Vagina (tissue), 2 donors: ENCODE measurements at places on chromosomes 16 and 17.

DNA sequence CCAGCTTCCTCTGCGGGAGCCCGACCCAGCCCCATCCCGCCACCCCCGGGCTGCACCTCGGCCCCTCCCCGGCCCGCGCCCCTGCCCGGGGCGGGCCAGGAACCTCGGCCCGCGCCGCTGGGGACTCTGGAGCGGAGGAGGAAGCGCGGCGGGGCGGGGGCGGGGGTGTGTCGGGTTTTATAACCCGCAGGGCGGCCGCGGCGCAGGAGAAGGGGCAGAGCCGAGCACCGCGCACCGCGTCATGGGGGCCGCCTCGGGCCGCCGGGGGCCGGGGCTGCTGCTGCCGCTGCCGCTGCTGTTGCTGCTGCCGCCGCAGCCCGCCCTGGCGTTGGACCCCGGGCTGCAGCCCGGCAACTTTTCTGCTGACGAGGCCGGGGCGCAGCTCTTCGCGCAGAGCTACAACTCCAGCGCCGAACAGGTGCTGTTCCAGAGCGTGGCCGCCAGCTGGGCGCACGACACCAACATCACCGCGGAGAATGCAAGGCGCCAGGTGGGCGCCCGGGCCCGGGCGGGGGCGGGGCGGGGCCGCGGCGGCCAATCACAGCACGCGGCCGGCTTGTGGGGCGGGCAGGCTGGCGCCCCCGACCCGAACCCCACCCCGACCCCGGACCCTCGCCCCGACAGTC, at the start of gene ACE:
Gene ACE (plus strand): TSS at position 208 of the 626 bp plus-strand sequence. CDS start 34 bp downstream, at position 242.
- no peak for DNase-seq

- DNase-seq, result no peak
Observed at GRCh38 chr17:56257075-56257474, 103.8 kb downstream of the ANKFN1 start.

DNA sequence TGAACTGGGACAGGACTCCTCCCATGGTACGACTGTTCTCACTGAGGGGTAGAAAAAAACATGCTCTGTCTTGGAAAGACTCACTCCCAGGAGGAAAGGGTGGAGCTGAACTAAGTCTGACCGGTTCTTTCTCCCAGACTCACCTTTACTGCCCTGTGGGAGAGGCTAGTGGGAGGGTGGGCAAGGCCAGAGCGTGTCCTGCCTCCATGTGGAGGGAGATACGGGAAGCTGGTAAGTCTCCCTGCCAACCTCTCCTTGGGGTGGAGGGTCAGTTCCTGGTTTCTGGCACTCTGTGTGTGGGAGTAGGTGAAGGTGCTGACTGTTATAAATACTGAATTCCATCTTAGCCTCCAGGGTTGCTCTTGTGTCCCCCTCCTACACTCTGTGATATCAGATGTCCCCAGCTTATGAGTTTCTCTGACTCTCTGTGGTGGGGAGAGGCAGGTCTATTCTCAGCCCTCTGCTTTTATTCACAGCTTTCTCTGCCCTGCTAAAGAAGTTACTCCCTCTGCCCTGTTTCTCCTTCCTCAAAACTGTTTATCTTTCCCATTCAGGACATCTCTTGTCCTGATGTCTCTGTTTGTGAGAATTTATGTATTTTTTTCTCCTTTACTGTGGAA, 26.9 kb upstream of the FAM20A start:
- no peak for DNase-seq

DNA sequence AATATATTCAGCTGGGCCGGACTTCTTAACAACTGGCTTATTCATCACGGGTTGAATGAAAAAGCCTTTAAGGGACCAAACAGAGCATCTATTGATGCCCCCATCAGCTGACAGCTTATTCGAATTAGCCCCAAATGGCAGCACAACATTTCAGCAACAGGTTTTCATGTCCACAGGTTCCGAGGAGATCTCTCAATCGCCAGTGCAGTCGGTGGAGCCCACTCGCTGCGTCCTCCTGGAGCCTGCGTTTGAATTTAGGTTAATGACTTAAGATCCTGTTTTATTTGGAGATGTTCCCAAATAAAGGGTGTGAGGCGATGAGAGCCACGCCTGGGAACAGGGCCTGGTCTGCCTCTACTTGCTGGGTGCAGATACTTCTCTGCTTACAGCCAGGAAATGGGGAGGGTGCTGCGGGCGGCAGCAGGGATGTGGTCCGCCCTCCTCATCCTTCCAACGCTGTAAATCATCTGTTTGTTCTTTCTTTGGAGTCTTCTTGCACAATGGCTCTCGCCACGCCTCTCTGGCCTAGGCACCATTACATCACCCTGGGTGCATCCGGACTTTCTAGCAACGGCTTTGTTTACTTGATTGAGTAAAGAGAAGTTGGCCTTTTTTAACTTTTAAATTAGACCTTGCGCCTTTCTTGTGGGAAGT, 22.6 kb downstream of the NDE1 start:
- DNase-seq, result no peak

- no peak for DNase-seq
Observed at GRCh38 chr16:71986131-71986530, 14.1 kb downstream of the PKD1L3 start.

DNA sequence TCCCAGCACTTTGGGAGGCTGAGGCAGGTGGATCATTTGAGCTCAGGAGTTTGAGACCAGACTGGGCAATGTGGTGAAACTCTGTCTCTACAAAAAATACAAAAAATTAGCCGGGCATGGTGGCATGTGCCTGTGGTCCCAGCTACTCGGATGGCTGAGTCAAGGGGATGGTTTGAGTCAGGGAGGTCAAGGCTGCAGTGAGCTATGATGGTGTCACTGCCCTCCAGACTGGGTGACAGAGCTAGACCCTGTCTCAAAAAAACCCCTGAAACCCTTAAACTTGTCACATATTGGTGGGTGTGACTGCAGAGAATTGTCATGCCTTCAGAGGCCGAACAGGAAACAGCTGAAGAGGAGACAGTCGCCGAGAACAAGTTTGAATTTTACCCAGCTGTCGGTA, 13.4 kb downstream of the RPTOR start:
- no peak for DNase-seq

DNA sequence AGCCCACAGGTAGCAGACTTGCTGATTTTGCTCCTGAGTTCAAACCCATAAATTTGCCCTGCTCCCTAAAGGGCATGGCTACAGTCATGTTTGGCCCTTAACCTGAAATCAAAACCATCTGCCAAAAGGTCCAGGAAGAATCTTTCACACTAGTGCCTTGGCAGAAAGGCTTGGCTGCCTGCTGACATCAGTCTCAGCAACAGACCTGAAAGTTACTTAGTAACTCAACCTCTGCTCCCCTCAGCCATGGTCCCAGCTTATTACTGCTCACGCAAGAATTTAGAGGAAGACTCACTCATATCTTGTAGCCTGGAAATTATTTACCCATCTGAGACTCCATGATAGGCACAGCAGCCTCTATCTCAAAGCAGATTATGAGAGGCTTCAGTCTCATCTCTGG, 98.0 kb upstream of the KIF2B start:
- no peak for DNase-seq

DNA sequence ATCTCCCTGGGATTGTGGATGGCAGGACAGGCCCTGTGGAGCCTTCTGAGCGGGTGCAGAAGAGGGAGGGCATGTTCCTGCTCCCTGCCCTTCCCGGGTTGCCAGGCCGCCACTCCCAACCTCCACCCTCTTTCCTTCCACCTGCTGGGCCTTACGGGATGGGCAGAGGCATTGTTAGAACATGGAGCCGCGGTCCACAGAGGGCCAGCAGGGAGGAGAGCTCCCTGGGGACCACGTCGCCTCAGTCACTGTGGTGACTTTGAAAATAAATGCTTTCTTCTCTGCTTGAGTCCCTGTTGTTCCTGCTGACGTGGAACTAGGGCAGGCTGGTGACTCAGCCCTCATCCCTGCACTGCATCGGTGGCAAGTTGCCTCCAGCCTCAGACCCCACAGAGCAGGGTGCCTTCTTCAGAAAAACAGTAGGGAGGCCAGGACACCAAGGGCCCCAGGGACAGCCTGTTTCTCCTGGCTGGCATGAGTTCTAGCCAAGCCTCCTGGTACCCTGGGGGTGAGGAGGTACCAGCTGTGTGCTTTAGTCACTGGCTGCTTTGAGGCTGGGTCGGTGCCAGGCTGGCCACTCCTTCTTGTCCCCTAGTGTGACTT, 224.9 kb downstream of the SEC14L1 start:
- DNase-seq, result no peak

GRCh38 chr16:51818342-51818944, 667.4 kb upstream of the SALL1 start:
- DNase-seq, result no peak

- no peak for DNase-seq
Observed at GRCh38 chr17:76826330-76827068, 41.7 kb upstream of the MGAT5B start.

GRCh38 chr17:17730250-17730935, 49.1 kb downstream of the RAI1 start:
- DNase-seq, result no peak

GRCh38 chr16:5466551-5466950, 369.0 kb upstream of the EEF2KMT start:
- no peak for DNase-seq

- DNase-seq, result no peak
Observed at GRCh38 chr16:3158026-3158509, 23.2 kb downstream of the ZNF213 start.

- DNase-seq, result no peak
Observed at GRCh38 chr16:57976331-57976796, 5.4 kb upstream of the CNGB1 start.

- no peak for DNase-seq
Observed at GRCh38 chr16:48963306-48963705, 318.3 kb downstream of the CBLN1 start.

- DNase-seq, result no peak
Observed at GRCh38 chr16:84209989-84210388, 19.0 kb downstream of the ADAD2 start.

DNA sequence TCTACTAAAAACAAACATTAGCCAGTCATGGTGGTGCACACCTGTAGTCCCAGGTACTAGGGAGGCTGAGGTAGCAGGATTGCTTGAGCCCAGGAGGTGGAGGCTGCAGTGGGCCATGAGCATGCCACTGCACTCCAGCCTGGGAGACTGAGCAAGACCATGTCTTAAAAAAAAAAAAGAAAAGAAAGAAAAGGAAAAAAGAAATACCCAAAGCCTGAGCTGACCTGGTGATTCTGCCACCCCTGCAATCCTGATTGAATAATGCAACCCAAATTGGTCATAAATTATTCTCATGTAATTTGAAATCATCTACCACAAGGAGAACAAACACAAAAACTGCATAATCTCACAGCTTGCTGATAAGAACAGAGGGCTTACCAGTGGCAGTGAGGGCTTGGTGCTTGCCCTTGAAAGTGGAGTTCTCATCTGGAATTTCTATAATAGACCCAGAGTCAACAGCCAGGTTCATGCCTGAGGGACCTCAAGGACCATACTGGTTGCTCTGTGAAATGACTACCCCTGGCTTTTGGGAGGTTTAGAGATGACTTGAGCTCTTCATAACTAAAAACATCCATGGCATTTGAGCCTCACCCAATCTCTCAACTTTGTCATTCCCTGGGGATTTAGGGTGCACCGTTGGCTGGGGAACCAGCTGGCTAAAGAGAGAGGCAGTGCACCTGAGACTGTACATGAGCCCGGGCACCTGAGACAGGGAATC, 35.4 kb upstream of the TMC5 start:
- no peak for DNase-seq

GRCh38 chr16:83300326-83300725, 507.5 kb upstream of the HSBP1 start:
- DNase-seq, result no peak

GRCh38 chr17:2082003-2082781, 27.3 kb downstream of the HIC1 start:
- no peak for DNase-seq

DNA sequence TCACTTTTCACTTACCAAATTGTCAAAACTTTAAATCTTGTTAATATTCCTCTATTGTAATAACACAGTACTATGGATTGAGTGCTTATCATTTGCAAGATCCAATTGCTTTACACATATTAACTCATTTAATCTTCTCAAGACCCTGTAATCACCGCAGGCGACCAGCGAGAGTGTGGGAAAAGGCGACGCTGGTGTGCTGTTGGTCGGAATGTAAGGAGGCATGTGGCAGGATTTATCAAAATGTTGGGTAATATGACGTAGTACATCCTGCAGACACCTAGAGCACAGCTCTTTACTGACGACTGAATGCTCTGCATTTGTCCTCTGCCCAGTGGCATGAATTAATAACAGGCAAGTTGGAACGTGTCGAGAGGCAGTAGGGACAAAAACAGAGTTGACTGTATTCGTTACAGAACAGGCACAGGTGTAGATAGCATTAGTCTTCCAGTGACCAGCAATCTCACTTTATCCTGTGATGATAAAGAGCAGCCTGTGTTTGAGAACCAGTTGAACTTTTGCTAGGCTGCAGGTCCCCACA, 80.3 kb downstream of the TNRC6C start:
- no peak for DNase-seq

DNA sequence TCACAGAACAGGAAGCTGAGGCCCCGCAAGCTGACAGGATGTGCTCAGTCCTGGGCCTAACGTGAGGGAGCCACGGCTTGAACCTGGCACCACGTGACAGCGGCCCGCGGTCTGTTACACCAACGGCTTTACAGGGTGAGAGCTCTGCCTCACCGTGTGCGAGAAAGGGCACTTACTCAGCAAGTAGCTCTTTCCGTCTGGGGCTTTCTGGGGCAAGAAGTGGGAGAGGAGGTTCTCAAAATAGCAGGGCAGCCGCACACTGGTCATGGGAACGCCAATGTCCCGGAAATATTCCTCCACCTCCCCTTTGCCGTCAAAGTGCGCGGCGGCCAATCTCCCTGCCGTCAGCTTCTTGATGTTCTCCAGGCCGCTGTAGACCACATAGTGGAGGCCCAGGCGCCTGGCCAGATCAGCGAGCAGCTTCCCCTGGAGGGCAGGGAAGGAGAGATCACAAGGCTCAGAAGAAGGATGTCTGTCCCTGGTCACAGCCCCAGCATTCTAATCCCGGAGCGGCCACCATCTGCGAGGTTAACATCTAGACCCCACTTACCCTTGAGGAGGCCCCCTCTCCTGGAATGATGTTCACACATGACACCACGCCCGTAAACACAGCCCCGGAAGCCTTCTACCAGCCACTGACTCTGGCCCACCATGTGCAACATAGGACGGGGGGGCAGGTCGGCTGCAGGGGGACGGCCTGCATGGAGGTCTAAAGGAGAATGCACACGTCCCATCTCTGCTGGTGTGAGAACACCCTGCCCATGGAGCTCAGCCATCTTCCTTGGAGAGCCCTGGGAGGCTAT, 8.2 kb downstream of the NMRAL1 start:
- no peak for DNase-seq

DNA sequence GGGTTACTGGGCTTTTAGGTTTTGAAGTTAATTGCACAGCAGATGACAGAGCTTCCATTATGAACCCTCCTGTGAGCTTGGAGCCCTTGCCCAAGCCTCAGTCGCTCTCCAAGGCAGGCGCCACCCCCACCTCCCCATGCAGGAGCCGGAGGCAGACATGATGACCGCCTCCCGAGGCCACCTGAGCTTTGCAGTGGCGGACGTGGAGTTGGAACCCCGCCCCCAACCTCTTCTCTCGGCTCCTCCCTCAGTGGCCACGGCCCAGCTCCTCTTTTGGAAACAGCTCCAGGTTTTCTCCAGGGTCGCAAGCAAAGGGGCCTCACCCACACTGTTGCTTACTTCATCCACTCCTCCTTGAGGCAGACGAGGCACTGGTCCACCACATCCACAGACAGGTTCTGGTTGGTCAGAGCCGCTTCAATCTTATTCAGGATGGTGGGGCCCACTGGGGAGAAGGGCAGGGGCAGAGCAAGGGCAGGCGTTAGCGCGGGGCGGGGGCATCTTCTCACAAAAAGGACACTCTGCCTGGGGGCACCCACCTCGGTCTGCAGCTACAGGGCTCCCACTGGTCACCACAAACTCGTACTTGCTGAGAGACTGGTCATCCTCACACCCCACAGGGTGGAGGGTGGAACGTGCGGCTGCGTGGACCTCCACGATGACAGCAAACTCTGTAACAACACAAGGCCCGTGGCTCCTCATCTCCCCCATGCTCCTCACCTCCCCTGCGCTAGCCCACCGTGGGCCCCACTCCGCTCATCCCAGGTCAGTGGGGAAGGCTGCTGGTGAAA, 8.7 kb upstream of the PLD6 start:
- DNase-seq, result no peak
